ENCODE measurements at places on chromosomes 5 and 9.

GRCh38 chr5:102762562-102763227 is 7.6 kb downstream of the PAM start:
- DNase-seq: no peak

- no peak for DNase-seq
Observed at GRCh38 chr5:116340799-116341198, 233.8 kb downstream of the SEMA6A start.

DNA sequence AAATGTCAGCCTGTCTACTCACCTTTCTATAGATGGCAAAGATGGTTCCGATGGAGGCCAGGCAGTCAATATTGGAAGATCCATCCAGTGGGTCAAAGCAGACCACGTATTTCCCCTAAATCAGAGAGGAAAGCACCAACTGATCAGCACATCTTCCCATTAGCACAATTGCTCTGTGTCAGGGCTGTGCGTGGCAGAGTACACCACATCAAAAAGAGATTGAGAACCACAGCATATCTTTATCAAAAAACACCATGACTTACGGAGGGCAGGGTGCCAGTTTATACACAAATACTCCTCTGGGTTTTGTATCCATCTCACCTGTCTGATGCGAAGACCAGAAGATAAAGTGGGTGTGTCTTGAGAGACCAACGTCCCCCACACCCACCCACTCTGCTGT is 9.1 kb downstream of the FBP2 start:
- DNase-seq: peak; percentile 47

DNA sequence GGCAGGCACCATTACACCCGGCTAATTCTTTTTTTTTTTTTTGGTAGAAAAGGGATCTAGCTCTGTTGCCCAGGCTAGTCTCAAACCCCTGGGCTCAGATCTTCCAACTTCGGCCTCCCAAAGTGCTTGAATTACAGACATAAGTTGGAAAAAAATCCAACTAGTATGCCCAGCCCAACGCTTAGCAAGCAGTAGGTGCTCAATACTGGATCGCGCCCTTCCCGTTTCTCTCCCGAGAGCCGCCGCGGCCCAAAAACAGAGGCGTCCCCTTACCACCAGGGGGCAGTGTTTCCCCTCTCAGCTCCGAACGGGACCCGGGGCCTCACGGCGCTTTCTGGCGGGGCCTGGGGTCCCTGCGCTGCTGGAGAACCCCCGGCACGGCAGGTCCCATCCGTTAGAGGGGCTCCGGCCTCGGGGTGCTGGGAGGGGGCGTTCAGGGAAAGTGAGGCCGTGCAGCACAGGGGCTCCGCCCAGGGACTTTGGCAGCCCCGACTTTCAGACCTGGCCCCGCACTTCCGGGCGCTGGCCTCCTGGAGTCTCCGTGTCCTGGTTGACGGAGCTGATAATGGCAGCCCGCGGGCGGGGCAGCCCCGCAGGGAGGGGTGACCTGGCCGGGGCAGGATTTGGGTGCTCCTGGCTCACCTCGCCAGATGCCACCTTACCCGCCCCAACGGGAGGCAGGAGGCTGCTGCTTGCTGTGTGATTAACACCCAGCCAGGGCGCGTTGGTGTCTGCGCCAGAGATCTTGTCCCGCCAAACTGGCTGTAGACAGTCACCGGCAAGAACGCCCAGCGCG is 15.2 kb downstream of the PTGES start:
- peak; percentile 92 for DNase-seq

DNA sequence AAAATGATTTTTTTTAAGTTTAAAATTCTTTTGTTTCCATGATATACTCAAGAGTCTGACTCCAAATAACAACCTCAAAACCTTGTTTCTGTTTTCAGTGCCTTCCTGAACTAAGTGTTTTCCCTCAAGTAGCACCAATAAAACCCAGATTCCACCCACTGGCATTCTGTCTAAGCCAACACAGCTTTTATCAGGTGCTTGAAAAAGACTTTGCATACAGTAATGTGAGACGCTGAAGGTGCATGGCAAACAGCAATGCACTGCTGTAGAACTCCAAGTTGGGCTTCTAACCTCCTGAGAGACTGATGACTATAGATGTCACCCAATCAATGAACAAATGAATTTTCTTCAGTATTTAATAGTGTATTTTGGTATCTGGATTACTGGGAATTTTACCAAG is 95.7 kb downstream of the NFIB start:
- no peak for DNase-seq

GRCh38 chr5:32159328-32160072 is 14.6 kb downstream of the GOLPH3 start:
- no peak for DNase-seq

GRCh38 chr9:105030285-105030684 is 102.3 kb upstream of the ABCA1 start:
- DNase-seq: no peak

GRCh38 chr9:112034216-112034611 is 137.6 kb downstream of the UGCG start:
- DNase-seq: no peak

GRCh38 chr5:111532886-111533582 is 20.7 kb upstream of the STARD4 start:
- DNase-seq: no peak

DNA sequence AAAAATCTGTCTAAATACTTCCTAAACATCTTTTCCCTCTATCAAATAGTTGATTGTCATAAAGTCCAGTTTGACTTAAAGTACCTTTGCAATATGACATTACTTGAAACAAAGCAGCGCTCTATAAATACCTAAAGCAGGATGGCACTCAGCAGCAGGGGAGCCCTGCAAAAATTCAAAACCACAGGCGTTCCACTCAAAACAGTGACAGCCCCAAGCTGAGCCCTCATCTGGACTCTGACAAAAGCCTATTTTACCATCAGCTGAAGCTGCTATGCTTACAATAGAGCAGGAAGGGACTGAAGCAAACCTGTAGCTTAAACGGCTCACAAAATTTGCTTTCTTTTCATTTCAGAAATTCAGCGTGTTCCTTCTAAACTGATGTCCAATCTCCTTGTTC is 11.5 kb downstream of the GABRA6 start:
- DNase-seq: no peak

DNA sequence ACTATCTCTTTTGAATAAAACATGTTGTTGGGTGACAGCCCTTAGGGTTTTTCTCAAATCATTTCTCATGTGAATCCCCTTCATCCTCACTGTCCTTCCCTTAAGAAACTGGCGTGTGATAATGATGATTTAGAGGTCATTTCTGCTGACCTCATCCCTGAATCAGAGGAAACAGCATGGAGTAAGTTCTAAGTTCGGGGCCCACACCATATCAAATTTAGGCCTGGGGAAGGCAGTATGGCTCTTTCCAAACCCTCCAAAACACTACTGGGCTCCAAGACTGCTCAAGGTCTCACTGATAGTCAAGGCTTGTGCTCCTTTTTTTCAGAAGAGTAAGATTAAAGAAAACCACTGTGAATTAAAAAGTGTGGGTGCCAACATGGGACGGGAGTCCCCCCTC is 872 bp upstream of the SMIM3 start:
- DNase-seq: no peak

DNA sequence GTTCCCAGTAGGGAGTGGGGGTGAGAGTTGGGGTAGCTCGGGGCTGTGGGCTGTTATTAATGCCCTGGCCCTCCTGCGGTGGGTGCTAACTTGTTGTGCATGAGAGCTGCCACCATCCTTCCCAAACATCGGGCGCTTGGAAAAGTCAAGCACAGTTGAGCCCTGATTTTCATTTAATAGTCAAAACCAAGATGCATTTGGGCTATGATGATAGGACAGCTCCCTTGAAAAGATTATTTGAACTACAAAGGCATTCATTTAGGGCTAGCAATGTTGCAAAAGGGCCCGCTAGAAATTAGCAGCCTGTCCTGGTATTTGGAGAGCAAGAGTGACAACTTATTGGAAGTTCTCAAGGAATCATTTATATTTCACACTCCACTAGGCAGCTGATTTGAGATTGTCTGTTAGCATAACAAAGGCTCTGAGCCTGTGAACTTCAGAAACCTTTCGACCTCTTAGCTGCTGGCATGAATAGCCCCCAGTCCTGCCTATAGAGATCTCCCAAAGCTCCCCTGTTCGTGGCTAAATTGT is 128.2 kb upstream of the TMEM161B start:
- no peak for DNase-seq

- DNase-seq: no peak
Observed at GRCh38 chr9:130627896-130628792, 36.2 kb upstream of the PRDM12 start.

DNA sequence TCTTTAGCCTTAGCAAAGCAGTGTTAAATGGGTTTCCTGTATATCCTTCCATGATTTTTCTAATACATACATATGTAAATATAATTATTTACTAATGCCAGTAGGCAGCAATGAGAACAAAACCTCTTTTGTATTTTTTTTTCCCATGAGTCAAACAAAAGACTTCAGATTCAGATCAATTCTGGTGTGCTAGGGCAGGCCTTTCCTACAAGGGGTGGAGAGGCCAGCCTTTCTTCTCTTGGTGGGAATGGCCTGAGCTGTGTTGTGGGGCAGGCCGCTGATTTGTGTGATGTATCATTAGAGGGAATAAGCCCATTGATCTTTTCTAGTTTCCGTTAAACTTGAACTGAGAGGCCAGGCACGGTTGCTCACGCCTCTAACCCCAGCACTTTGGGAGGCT is 115.5 kb upstream of the DMRT1 start:
- no peak for DNase-seq

DNA sequence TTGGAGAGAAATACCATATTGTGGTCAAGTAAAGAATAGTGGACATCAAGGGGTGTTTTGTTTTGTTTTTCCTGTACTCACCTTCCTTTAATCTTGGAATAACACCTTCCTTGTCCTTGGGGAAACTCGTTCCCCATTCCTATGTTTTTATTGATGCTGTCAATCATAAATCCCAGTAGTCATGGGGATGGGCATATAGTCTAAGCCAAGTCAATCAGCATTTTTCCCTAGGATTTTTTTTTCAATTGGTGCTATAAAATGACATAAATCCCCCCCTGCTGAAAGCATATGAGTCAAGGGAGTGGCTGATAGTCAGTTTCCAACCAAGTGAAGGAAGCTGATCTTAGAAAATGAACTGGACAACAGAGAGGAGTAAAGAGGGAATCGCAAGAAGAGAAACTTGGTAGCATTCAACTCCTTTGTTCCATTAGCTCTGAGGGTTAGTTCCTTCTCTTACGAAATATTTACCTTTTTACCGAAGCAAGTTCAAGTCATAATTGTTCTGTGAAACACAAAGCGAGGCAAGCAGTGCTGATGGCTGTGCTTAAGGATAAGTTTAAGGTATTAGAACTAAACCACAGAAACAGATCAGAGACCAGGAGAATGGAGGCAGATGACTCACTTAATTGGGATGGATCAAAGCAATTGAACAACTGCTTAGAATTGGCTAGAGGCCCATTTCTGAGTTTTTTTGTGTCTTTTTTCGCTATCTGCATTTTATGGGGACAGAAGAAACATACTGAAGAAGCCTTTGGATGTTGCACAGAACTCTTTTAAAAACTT is 218.6 kb downstream of the SEMA6A start:
- no peak for DNase-seq

GRCh38 chr5:84642795-84643194 is 258.1 kb upstream of the EDIL3 start:
- DNase-seq: no peak

- no peak for DNase-seq
Observed at GRCh38 chr5:79032031-79032695, 37.3 kb downstream of the DMGDH start.

- DNase-seq: no peak
Observed at GRCh38 chr5:157487358-157487757, 27.3 kb downstream of the NIPAL4 start.

GRCh38 chr9:73595036-73595545 is 443.4 kb downstream of the ANXA1 start:
- no peak for DNase-seq

GRCh38 chr5:73393611-73394489 is 54.7 kb downstream of the FOXD1 start:
- no peak for DNase-seq

GRCh38 chr5:168244838-168245559 is 46.4 kb upstream of the WWC1 start:
- DNase-seq: no peak

DNA sequence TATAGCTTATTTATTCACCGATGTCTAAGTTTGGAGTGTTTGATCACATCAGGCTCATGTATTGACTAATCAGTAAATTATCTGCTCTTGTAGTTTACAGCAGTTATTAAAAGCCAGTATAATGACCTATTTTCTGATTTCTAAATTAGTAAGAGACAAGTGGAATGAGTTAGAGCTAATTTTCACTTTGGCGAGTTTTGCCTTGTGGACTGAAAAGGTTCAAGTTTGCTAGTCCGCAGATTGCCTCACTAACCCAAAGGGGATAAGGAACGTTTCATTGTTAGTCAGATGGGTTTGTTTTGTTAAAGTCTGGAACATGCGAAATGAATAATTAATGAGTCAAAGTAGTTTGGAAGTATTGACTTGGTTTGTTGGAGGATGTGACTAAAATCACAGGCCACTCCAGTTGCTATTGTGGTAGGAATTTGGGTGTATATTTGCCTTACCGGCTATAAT is 40.1 kb downstream of the SMARCA2 start:
- peak; percentile 17 for DNase-seq

DNA sequence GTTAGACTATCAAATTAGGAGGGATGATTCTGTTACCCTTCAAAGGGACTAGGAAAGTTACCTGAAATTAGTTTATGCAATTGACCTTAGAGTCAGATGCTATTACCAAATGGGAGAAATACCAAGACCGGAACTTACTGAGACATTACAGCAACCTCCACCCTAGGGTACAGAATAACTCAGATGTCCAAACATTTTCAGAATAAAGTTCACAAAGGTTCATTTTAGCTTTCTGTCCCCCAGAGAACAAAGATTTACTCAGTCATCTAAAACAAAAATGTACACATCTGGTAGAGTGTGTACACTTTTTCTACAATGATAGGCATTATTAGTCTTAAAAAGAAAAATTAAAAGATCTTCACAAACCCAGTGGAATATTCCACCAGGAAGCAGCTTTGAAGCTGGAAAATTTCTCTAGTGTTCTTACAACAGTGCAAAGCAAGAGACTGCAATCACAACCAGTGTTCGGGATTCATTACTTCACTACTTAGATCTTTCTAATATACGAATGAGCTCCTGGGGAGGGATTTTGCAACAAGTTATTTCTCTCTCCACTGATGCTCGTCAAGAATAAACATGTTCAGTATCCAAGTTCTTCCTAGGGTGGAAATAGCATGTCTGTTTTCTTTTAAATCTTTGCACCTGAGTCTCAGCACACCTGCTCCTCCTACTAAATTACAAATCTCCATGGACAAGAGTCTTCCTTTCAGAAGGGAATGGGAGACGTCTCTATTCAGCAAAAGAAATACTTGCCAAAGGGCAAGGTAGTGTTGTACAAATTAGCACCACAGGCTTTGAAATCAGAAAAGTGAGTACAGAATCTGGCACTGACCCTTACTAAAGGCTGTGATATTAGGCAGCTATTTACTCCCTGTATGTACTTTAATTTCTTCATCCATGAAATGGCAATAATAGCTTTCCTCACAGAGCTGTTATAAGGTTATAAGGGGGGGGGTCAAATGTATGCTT is 8.8 kb downstream of the ETF1 start:
- DNase-seq: no peak

DNA sequence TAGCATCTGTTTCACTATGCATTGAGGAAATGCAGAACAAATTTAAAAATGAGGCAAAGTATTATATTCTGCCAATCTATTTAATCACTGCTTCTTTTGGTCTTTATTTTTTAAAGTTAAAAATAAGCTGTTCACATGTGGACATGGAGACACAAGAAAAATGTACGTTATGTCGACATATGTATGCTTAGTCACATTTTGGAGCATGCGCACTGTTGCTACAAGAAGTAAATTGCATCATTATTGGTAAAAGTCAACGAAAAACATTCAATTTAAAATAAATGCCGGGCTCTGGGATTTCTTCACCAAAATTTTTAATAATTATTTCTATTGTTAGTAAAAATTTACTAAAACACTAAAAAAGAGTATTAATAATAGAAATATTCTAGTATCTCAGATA is 876.3 kb upstream of the CTNND2 start:
- no peak for DNase-seq

Data from activated naive CD4-positive, alpha-beta T cell treated with anti-CD3 and anti-CD28 coated beads for 36 hours (primary cell).